ENCODE measurements at places on chromosomes 4 and X. TPM values are rescaled to one million over a fixed set of nuclear protein-coding genes. Genes with fewer than 3 reads are reported as not detected.

DNA sequence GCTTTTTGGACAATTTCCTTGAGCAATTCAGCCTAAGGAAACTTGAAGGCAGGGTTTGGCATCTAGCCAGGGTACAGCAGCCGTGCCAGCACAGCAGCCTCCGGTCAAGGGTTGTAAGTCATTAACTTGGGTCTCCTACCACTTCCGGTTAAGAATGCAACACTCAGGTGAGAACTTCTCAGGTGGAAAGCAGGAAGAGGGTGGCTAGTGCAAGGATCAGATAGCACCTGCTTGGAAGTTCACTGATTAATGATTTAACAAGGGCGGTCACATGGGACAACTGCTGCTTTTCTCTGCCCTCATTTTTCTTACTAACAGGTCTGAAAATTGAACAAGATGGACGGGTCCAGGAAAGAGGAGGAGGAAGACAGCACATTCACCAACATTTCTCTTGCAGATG lies 30.1 kb upstream of the SCOC start:
- no peak overlapping the region for H3K4me3 ChIP-seq
- H3K4me1 ChIP-seq: no peaks in the 10 kb centered on the region
- H3K27me3 ChIP-seq: no peaks in the 10 kb centered on the region
- DNase-seq: no peak

DNA sequence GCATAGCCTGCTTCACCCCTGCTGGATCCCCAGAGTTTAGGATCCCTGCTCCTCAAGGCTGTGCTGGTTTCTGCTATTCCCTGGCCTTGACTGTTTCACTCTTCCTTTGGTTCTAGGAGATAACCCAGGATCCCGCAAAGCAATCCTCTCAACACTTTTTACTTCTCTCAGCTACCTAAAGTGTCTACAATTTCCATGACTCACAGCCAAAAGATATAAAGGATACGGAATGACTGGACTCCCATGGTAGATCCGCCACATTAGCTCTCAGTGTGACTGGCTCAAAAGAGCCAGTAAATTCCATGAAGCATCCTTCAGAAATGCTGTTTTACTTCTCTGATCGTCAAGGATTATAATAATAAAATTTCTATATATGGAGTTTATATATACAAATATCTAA lies 66.3 kb upstream of the TMEM164 start:
- no peaks in the 10 kb centered on the region for H3K4me1 ChIP-seq
- H3K36me3 ChIP-seq: no peaks in the 10 kb centered on the region
- H3K4me3 ChIP-seq: no peak overlapping the region
- DNase-seq: no peak
- H3K27me3 ChIP-seq: no peaks in the 10 kb centered on the region
- no peak overlapping the region for H3K27ac ChIP-seq

The IRF2 gene
- 18.0 TPM for total RNA-seq

The DUSP9 gene
- 0.20 TPM for total RNA-seq
